SHP77 treated with DMSO at 0.1 percent for 48 hours (cell line): ENCODE measurements at places on chromosomes 5 and 9.

DNA sequence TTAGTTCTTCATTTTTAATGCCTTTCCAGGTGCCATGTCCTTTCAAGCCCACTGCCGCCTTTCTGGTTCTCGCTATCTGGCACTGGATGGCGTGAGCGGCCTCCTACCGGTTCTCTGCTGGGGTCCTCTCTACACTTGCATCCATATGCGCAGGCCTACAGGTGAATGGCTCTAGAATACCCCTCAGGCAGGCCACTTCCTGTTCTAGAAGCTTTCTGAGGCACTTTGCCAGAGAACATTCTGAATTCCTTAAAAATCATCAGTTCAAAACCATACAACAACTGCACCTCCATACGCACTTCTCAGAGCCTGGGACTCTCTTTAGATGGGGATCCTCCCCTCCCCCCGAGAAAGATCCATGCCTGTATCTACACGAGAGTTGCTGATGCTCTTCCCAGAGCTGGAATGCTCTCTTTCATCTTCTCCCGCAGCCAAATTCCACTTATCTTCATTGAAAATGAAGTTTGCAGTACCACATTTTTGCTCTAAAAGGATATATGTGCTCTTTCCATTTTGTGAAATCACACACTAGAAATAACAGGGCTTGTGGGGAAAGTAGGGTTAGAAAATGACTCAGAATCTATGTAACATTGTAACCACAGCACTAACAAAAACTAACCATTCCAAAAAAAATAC lies 1.4 kb upstream of the LHFPL2 start:
- no peak for DNase-seq

DNA sequence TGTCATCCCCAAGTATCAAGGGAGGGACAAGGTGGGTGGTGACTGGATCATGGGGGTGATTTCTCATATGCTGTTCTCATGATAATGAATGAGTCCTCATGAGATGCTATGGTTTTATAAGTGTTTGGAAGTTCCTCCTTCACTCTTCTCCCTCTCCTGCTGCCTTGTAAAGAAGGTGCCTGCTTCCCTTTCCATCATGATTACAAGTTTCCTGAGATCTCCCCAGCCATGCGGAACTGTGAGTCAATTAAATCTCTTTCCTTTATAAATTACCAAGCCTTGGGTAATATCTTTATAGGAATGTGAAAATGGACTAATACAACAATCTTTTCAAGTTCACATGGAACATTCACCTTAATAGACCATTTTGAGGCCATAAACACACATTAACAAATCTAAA lies 21.5 kb upstream of the DOCK2 start:
- no peak for DNase-seq

GRCh38 chr9:130313103-130313858 lies 47.7 kb downstream of the HMCN2 start:
- no peak for DNase-seq

DNA sequence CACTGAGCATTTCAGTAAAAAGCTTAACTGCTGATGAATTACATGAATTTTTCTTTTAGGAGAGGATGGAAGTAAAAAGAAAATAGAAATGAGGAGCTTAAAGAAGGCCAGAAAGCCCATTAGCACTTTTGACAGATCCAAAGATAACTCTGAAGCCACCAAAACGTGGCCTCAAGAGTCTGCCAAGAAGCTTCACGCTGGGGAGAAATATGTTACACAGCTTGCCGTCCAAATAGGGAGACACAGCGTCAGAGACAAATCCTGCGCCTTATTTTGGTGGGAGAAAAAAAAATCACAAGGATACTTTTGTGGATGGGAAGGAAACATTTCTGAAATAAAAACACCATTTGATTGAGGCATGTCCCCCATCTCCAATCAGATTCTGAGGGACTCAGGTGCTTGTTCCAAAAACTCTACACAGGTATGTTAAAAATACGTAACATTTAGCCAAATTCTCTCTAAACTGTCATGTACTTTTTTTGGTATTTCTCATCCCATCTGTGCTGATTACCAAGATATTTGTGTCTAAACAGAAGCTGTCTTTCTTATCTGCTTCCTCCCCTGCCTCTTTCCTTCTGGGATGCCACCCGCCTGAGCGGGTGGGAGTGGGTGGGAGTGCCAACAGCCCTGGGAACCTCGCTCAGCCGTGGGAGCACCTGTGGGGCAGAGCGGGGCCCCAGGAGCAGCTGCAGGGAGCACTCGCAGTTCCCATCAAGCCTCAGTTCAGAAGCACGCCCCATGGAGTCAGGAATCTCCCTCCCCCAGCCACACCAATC lies 275.5 kb downstream of the DENND1A start:
- DNase-seq = no peak

GRCh38 chr9:108720191-108720642 lies 135.6 kb downstream of the ACTL7B start:
- DNase-seq = no peak

- DNase-seq = no peak
Observed at GRCh38 chr9:33049680-33050361, 24.7 kb downstream of the DNAJA1 start.

DNA sequence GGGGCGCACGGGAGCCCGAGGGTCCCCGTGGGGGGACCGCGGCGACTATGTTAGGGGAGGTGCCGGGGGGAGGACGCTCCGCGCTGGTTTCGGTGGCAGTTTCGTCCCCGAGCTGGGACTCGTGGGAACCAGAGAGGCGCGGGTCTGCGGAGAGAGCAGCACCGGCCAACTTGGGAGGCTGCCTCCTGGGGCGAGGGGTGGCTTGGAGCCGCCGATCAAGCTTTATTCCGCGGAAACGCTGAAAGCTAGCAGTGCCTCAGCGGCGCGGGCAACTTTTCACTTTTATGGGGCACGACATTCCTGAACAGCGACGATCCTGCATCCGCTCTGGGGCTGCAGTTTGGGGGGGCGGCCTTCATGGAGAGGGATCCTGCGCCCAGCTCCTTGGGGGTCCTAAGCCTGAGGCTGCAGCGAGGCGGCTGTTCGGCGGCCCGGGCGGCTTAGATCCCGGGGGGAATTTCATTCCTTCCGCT lies 369 bp downstream of the OCLN start:
- no peak for DNase-seq

- DNase-seq = no peak
Observed at GRCh38 chr9:130837002-130837511, 2.0 kb downstream of the ABL1 start.

GRCh38 chr5:97231025-97231636 lies 48.1 kb upstream of the RIOK2 start:
- DNase-seq = peak; percentile 52

GRCh38 chr5:24428345-24428744 lies 216.4 kb downstream of the CDH10 start:
- DNase-seq = no peak

- no peak for DNase-seq
Observed at GRCh38 chr5:158958021-158958994, 141.4 kb downstream of the EBF1 start.

DNA sequence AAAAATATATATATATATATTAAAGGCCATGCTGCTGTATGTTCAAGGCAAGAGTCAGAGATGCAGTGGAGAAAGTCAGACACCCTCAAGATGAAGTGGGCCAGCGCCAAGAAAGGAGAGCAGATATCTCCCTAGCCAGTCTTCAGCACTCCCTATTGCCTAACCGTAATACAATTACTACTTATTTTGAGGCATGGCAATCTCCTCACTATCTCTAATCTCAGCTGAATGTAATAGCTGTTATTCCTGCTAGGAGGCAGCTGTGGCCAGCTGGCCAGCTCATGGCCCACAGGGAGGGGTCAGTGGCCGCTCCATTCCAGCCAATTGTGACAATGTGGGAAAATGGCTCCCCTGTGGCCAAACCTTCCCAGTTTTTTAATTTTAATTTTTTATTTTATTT lies 87.5 kb upstream of the FBXW11 start:
- no peak for DNase-seq

DNA sequence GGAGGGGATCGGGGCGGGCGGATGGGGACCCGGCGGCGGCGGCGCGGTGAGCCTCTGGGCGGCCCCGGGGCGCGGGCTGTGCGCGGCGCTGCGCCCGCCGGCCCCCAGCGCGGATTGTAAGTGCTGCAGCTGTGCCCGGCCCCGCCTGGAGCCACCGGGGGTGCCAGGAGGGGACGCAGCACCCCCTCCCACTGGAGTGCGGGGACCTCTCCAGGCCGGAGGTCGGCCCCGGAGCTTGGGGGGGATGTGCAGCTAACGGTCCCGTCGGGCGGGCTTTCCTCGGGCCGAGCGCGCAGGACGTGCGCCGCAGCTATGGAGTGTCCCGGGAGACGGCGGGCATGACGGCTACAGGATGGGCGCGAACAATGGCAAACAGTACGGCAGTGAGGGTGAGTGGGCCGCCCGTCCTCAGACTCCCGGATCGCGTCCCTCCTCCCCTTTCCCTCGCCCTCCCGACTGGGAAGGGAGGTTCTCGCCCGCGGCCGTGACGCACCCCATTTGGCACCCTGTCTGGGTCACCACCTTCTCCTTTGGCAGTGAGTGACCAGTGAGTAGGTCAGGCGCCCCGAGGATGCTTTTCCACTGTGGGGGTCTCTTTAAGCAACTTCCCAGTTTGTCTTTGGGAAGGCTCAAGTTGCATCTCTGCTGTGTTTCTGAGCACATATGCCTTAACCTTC lies 483 bp downstream of the FBXL7 start:
- DNase-seq = no peak

DNA sequence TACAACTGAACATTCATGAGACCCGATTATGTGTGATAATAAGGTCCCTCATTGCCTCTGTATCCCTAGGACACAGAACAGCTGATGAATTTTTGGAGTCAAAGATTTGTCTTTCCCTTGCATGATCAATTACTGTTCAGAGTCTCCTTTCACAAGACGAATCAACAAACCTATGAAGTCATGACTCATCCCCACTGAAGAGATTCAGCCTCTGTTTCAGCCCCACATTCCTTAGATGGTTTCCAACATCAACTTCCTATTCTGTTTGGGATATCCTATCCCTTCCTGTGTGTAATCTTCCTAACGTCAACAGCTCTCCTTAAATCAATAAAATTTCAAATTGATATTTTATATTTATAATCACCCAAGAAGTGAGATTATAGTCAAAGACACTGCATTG lies 199.0 kb downstream of the DNAH5 start:
- no peak for DNase-seq

DNA sequence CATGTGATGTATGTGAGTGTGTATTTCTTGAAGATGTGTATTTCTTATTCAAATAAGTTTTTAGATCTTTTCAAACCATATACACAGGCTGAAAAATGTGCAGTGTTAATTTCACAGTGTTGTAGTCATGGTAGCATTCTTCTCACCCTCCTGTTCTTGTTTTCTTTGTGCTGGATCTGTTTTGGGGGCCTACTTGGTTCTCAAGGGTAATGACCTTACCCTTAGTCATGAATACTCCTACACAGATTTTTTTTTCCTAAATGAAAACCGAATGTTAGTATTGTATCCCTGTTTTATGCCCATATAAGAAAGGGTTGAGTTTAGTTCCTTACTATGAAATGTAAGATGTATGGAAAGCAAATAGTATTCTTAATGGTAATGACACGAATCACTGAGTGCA lies 88.0 kb downstream of the SLC44A1 start:
- no peak for DNase-seq

DNA sequence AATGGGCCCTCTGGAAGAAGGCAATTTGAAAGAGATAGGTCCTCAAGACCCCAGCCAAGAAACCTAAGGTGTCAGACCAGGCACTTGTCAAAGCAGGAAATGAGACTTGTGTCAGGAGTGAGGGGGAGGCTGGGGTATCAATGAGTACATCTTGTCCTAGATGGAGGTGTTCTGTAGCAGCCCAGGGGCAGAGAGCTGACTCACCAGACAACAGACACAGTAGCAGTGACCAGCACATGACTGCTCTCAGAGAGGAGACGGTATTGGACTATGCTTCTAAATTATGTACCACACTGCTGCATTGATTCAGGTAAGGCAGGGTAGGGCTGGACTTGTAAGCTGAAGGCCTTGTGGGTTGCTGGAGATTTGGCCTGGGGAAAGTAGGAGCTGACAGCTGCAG lies 551.2 kb upstream of the KLF4 start:
- DNase-seq = no peak

DNA sequence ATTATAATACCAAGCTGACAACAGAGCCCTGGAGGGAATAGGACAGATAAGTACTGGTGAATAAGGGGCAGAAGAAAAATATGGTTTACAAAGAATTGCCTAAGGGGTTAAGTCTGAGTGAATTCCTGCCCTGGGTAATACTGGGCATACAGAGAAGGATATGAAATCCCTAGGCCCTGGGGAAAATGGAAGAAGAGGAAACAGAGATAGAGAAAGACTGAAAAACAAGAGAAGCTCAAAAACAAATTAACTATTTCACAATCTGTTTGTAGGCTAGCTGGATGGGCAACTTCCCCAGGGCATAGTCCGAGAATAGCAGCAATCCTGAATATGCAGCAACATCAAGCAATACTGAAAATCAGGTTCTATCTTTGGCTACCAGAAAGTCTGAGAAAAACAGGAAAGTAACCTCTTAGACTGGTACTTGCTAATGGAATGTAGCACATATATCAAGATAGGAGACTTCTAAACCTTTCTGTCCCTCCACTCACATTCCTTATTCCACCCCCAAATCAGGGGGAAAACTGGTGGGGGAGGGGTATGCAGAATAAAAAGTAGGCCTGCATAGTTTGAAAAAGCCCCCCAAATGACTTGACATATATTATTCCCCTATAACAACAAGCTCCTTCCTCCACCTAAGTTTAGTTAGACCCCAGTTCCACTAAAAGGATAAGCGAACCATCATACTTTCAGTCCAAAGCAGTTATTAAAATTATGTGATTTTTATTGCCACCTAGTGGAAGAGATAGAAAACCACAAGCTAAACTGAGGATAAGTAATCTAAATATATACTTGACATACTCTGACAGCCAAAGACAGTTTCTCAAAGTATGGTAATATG lies 20.6 kb downstream of the SLC38A9 start:
- peak; percentile 36 for DNase-seq

- DNase-seq = no peak
Observed at GRCh38 chr9:77000330-77000729, 19.1 kb upstream of the FOXB2 start.

- no peak for DNase-seq
Observed at GRCh38 chr5:31471916-31472315, 60.0 kb downstream of the DROSHA start.

DNA sequence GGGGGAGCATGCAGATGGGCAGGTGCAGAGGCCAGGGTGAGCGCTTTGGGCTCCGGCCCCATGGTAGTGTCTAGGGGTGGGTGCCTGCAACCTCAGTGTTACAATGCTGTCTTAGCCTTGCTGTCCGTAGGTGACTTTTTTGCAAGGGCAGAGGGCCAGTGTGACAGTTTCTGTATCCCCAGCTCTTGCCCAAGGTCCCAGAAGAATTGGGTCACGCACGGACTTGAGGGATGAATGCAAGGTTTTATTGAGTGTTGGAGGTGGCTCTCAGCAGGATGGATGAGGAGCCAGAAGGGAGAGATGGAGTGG lies 492.5 kb downstream of the AGTPBP1 start:
- no peak for DNase-seq

GRCh38 chr9:87461256-87461655 lies 36.4 kb upstream of the DAPK1 start:
- DNase-seq = no peak
